Spinal cord (tissue), 10 donors: ENCODE measurements at places on chromosomes 7 and 10.

GRCh38 chr10:119233123-119233820 is 25.9 kb downstream of the GRK5 start:
- no peak overlapping the region for H3K27ac ChIP-seq
- no peak for DNase-seq
- peaks cover 14% of the 10 kb centered on the region for H3K4me1 ChIP-seq
- H3K27me3 ChIP-seq: no peaks in the 10 kb centered on the region
- no peak overlapping the region for H3K4me3 ChIP-seq

- peaks cover 4% of the 10 kb centered on the region for H3K27me3 ChIP-seq
- H3K4me1 ChIP-seq: peaks cover 7% of the 10 kb centered on the region
- DNase-seq: no peak
- H3K36me3 ChIP-seq: no peaks in the 10 kb centered on the region
Observed at GRCh38 chr10:75980419-75981002, 549.1 kb downstream of the LRMDA start.

- H3K4me3 ChIP-seq: no peak overlapping the region
- no peak for DNase-seq
- H3K27ac ChIP-seq: no peak overlapping the region
- peaks cover 14% of the 10 kb centered on the region for H3K4me1 ChIP-seq
- H3K27me3 ChIP-seq: peaks cover 24% of the 10 kb centered on the region
- H3K36me3 ChIP-seq: no peaks in the 10 kb centered on the region
Observed at GRCh38 chr10:92420546-92421275, 129.7 kb downstream of the MARCHF5 start.

- no peaks in the 10 kb centered on the region for H3K27me3 ChIP-seq
- H3K4me1 ChIP-seq: peaks cover 3% of the 10 kb centered on the region
- no peak overlapping the region for H3K4me3 ChIP-seq
- DNase-seq: no peak
- H3K27ac ChIP-seq: no peak overlapping the region
Observed at GRCh38 chr7:46606761-46607160, 685.7 kb upstream of the IGFBP3 start.

- peak; percentile 62 for DNase-seq
- peaks cover 24% of the 10 kb centered on the region for H3K4me1 ChIP-seq
- no peak overlapping the region for H3K4me3 ChIP-seq
- no peaks in the 10 kb centered on the region for H3K36me3 ChIP-seq
Observed at GRCh38 chr10:48658243-48658974, 26.3 kb upstream of the WDFY4 start.

DNA sequence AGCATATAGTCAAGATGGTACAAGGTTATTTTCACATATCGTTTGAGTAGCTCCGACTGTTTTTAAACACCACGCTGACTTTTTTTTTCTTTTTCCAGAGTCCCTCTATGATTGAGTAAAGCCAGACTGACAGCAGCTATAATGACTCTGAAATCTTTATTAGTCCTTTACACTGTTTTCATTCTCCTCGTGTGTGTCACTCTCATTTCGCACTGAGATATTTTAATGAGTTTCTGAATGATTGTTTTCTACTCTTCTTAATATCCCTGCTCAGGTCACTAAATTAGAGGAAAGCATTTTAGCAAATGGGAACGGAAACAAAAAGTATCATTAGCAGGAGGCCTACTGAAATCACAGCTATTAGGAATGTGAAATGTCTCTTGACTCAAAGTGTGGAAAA is 162.3 kb upstream of the MTPN start:
- no peaks in the 10 kb centered on the region for H3K4me1 ChIP-seq
- no peak overlapping the region for H3K4me3 ChIP-seq
- H3K27me3 ChIP-seq: no peaks in the 10 kb centered on the region
- no peak overlapping the region for H3K27ac ChIP-seq
- DNase-seq: no peak

DNA sequence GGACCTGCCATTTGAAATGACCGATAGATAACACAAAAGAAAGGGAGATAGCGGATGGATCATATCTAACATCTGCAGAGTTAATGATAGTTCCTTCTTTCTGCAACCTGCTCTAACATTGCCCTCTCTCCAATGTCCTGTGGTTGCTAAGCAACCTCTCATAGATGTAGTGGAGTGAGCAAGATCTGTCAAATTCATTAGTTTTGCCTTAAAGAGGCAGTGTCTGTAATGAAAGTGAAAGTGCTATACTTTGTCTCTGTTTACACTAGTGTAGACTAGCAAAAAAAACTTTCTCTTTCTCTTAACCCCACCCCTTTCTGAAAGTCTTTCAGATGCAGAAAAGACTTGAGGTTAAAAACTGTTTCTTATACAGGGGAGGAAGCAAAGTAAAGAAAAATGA is 1196.9 kb downstream of the SORCS3 start:
- no peaks in the 10 kb centered on the region for H3K27me3 ChIP-seq
- DNase-seq: peak; percentile 43
- peak overlapping the region; percentile 49 for H3K27ac ChIP-seq

- H3K27ac ChIP-seq: no peak overlapping the region
- H3K36me3 ChIP-seq: peaks cover 4% of the 10 kb centered on the region
- no peaks in the 10 kb centered on the region for H3K4me1 ChIP-seq
- no peak overlapping the region for H3K4me3 ChIP-seq
- DNase-seq: no peak
Observed at GRCh38 chr7:45178241-45179225, 20.9 kb downstream of the RAMP3 start.
